ENCODE measurements at places on chromosomes 2 and 18.

- no peak for DNase-seq
These were observed 101.2 kb downstream of the SETBP1 start for GRCh38 chr18:44781886-44782285.

- no peak for DNase-seq
These were observed 32.0 kb upstream of the SKOR2 start for GRCh38 chr18:47283476-47283875.

GRCh38 chr2:207463433-207463832 is 66.3 kb upstream of the CREB1 start:
- no peak for DNase-seq

DNA sequence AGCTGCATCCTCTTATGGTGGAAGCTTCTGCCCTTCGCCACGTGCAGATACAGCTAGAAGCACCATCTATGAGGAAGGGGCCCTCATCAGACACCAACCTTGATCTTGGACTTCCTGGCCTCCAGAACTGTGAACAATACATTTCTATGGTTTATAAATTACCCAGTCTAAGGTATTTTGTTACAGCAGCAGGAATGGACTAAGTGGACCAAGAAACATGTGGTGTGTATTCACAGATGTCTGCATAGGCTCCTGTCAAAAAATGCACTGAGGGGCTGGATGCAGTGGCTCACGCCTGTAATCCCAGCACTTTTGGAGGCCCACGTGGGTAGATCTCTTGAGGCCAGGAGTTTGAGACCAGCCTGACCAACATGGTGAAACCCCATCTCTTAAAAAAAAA is 57.5 kb downstream of the STPG4 start:
- no peak for DNase-seq
